ENCODE measurements at places on chromosomes 12 and 14. TPM values are rescaled to one million over a fixed set of nuclear protein-coding genes. Genes with fewer than 3 reads are reported as not detected.

ADCY4 gene
- 6.3 TPM for total RNA-seq

ADAM21 gene
- 0.25 TPM for total RNA-seq

SLC6A15 gene
- 8.9 TPM for total RNA-seq

DNA sequence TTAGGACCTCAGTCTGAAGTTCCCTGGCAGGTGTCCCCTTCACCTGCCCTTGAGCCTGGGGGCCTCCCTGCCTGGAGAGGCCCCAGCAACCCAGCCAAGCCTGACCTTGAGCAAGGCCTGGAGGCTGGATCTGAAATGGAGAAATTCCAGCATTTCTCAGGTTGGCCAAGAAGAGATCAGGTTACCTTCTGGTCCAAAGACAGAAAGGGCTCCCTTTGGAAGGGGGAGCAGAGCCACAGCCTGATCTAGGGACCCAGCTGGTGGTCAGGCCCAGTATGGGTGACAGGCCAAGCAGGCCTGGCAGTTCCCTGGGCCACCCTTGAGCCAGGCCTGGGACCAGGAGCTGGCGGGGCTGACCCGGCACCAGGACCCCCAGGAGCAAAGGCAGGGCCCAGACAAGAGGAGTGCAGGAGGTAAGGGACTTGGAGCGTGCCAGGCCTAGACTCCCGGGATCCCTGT, 82.8 kb downstream of the TNFAIP2 start:
- peak; percentile 73 for DNase-seq

DNA sequence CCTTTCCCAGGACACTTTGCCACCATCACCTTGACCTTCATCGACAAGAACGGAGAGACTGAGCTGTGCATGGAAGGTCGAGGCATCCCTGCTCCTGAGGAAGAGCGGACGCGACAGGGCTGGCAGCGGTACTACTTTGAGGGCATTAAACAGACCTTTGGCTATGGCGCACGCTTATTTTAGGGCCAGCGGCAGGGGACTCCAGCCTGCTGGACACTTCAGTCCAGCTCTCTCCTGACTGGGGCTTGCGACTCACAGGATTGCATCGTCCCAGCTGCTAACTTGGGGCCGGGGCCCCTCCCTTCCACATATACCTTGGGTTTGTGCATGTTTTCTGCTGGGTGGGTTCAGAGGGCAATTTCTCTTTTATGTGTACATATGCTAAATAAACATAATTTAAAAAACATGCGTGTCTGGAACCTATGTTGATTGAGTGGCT, 11.2 kb downstream of the AHSA1 start:
- no peak for DNase-seq

DNA sequence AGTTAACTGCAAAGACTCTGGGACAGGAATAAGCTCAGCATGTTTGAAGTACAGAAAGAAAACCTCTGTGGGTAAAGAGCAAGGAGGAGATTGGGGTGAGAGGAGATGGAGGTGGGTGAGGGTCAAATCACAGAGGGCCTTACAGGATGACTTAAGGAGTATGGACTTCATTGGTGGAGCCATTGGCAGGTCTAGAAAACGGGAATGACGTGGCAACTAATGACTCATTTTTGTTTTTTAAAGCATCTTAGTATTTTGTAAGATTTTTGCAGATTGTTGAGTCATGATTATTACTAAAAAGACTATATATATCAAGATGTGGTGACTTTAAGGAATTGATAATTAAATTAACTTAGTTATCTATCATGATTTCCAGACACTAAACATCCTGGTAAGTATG, 18.5 kb downstream of the UTP20 start:
- DNase-seq = peak; percentile 84

DNA sequence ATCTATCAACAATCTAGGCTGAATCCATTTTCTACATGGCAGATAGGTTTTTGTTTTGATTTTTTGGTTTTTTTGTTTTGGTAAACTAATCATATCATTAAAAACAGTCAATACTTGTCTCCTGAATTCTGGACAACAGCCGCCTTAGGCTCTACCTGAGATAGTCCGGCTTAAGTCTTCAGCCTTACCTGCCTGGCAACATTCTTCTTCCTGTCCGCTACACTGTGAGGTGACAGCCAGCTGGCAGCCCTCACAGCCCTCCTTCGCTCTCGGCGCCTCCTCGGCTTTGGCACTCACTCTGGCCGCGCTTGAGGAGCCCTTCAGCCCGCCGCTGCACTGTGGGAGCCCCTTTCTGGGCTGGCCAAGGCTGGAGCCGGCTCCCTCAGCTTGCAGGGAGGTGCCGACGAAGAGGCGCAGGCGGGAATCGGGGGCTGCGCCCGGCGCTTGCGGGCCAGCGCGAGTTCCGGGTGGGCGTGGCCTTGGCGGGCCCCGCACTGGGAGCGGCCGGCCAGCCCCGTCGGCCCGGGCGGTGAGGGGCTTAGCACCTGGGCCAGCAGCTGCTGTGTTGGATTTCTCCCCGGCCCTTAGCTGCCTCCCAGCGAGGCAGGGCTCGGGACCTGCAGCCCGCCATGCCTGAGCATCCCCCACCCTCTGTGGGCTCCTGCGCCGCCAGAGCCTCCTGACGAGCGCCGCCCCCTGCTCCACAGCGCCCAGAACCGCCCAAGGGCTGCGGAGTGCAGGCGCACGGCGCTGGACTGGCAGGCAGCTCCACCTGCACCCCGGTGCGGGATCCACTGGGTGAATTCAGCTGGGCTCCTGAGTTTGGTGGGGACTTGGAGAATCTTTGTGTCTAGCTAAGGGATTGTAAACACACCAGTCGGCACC, 49.0 kb downstream of the MDGA2 start:
- no peak for DNase-seq

- no peak for DNase-seq
Measured at GRCh38 chr14:34093883-34094282, 143.0 kb upstream of the EGLN3 start.

DNA sequence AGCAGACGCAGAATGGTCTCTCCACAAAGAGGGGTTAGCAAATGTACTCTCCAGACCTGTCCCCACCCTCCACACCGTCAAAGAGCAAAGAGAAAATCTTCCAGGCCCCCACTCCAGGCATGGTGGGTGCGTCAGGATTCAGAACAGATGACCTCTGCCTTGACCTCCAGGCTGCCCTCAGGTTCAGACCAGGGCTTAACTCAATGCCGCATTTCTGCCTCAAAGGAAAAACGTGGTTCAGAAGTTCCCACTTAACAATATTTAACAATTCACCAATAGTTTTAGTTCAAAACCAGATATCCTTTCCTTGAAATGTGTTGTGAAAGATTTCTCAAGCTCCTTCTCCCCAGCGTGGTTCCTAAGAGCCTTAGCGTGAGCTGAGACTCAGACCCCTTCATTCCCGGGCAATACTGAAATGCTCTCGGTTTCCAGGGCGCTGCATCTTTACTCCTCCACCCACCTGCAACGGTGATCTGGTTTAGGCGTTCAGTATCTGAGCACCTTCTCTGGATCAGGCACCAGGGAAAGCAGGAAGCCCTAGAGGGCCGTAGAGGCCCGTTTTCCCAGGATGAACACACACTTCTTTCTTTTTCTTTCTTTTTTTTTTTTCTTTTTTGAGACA, 22.9 kb downstream of the HSP90AA1 start:
- DNase-seq = no peak

GRCh38 chr12:6927379-6928021, at the start of gene ATN1:
TSS of gene ATN1 (plus strand) at chr12:6927959. CDS start at chr12:6934002, 6,043 bp downstream.
- DNase-seq = peak; percentile 80

DNA sequence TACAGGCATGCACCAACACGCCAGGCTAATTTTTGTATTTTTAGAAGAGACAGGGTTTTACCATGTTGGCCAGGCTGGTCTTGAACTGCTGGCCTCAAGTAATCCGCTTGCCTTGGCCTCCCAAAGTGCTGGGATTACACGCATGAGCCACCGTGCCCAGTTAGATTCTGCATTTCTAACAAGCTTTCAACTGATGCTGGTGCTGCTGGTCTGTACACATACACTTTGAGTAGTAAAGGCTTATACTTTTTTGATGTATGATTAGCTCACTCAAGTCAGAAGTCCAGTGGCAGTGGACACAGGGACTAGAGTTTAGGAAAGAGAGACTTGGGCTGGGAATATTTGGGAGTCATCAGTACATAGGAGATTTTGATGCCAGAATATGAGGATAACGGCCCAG, 2.2 kb upstream of the TBC1D15 start:
- DNase-seq = no peak
